ENCODE measurements at places on chromosomes 4 and X. TPM values are rescaled to one million over a fixed set of nuclear protein-coding genes. Genes with fewer than 3 reads are reported as not detected.

- no peak for DNase-seq
Observed at GRCh38 chr4:33996075-33996718, 2248.1 kb downstream of the ARAP2 start.

GRCh38 chr4:128068918-128069317 is 7.8 kb downstream of the LARP1B start:
- DNase-seq: no peak

The NOA1 gene
- 75.4 TPM for total RNA-seq

GRCh38 chrX:1487401-1487800 is 34.7 kb upstream of the ASMTL start:
- DNase-seq: no peak

DNA sequence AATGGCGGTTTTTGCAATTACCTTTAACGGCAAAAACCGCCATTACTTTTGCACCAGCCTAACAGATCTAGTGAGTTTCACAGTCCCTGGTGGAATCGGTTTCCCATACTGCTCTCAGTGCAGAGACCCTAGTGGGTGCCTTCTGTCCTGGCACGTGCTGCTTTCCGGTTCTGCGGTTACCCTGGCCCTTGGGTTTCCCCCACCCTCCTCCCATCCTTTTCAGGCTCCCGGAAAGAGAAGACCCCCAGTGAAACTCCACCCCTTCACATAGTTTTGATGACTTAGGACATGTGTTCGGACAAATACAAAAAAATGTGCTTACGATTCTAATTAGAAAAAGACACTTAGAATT is 36.9 kb downstream of the NLGN3 start:
- peak; percentile 34 for DNase-seq

DNA sequence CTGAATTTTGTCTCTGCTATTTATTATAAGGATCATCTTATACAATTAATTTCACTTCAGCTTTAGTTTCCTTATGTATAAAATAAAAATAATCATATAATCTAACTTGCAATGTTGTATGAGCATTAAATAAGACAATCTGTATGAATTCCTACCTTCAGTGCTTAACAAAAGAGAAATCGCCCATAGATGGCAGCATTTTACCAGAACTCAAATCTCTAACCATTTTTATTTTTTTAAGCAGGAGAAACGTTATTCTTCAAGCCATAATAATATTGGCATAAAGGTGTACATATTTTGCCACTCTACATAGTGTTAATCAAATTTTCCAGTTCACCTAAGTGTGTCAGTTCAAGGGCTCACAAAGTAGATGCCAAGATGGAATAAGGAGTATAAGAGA is 78.8 kb downstream of the TMEM47 start:
- no peak for DNase-seq

The FANCB gene
- 1.9 TPM for total RNA-seq

DNA sequence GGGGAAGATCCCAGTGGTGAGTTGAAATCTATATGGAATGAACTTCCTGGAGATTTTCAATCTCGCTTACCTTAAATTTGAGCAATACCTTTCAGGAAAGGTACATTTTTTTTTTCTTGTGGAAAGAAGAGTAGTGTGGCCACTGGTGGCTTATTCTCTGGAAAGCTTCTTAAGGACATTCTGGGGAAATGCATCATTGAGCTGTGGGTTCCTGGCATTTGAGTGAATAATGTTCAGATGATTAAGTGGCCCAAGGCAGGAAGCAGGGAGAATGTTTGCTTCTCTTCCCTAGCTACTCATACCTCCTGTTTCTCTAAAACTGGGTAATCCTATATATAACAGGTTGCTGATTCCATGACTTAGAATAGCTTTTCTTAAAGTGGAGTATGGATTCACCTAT is 31.8 kb downstream of the STAG2 start:
- no peak for DNase-seq

- DNase-seq: no peak
Observed at GRCh38 chrX:134548257-134549201, 88.6 kb downstream of the HPRT1 start.

The RBMXL3 gene
- not detected for total RNA-seq

DNA sequence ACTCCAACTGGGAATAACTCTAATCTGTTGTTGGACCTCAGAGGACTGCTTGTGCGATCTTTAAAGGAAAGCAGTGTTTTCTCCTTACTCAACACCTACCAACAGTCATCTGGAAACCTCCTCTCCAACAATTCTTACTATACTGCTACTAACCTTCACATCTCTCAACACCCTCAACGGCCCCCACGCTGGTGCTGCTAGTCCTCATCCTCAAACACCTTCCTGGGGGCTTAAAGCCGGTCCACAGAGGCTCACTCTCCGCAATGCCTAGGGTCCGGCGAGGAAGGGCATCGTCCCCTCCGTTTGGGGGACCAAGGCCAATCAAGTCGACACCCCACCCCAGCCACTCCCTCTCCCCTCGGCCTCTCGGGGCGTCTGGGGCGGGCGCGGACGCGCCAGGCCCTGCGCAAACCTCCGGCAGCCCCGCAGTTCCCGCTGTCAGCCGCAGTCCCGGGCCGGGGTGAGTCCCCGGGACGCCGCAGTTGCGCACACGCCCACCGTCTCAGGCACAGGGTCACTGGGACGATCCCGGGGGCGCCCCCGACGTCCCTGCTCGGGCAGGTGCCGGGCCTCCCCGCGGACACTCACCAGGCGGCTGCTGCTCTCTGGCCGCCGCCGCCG is 418 bp downstream of the TAB3 start:
- DNase-seq: peak; percentile 14

- no peak for DNase-seq
Observed at GRCh38 chr4:40842318-40842717, 92.6 kb downstream of the NSUN7 start.

DNA sequence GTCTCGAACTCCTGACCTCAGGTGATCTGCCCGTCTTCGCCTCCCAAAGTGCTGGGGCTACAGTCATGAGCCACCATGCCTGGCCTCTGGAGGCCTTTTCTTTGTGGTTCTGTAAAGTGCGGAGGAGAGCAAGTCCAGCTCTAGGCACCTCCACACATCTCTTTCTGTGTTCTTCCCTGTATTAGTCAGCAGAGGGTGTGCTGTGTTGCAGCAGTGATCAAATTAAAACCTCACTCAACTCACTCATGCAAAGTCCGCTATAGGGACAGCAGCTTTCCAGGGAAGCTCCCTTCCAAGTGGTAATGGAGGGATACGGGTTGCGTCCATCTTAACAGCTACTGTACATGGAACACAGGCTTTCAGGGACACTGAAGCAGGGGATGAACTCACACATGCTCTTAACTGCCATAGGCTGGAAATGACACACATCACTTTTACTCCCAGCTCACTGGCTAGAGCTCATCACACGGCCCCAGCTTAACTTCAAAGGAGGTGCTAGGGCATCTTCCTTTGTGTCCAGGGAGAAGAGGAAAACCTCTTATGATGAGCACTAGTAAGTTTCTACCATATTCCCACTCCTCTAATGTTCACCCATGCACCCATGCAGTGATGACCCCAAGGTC is 36.0 kb upstream of the CCNG2 start:
- no peak for DNase-seq

DNA sequence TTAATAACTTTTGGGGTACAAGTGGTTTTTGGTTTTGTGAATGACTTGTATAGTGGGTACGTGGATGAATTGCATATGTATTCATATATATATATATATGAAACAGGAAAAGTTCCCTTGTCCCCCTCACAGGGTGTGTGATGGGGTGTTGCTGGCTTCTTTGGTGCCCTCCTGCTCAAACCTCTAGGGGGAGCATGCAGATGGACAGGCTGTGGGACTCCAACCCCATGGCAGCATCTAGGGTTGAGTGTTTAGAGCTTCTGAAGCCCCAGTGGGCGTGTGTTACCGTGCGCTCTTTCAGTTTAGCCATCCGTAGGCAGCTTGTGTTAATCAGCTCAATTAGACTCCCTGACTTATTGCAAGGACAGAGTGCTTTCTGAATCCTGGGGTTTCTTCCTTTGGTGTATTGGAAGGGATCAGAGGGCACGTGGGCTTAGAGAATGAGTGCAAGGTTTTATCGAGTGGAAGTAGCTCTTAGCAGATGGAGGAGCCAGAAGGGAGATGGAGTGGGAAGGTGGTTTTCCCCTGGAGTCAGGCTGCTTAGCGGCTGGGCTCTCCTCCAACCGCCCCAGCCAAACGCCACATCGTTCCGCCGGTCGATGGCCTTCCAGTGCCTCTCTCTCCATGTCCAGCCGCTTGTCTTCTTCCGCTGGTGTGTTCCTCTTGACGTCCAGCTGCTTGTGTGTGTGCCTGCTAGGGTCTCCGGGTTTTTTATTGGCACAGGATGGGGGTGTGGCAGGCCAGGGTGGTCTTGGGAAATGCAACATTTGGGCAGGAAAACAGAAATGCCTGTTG is 674.4 kb upstream of the LCORL start:
- no peak for DNase-seq

GRCh38 chr4:164571593-164572390 is 182.1 kb upstream of the SMIM31 start:
- no peak for DNase-seq

DNA sequence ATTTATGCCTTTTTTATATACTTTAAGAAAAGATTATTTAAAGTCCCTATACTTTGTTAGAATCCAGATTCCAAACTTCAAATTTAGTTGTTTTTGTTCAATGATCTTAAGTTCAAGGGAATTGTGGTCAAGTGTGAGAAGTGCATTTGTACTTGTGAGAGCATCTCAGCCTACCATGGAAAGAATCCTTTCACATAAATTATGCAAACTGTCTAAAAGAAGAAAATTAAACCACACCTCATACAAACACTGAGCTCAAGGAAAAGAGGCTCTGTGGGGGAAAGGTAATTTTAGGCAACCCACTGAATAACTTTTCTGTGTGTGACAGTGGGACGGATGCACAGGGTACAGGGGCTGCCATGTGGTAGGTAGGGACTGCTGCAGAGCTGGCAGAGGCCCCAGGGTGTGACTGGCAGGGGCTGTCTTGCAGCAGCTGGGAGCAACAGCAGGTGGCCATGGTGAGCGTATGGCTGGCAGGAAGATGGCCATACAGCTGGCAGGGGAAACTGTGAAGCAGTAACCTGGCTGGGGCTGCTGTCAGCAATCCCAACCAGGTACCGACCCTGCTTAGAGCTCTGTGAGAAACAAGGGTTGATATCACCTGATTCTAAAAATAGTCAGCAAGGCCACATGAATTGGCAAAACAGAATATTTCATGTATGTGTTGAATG is 130.6 kb downstream of the UGT8 start:
- DNase-seq: no peak
